HuH-7.5 (cell line): ENCODE measurements at places on chromosomes 1 and 21.

GRCh38 chr1:202291961-202292712 lies 49.6 kb downstream of the UBE2T start:
- no peak for DNase-seq

DNA sequence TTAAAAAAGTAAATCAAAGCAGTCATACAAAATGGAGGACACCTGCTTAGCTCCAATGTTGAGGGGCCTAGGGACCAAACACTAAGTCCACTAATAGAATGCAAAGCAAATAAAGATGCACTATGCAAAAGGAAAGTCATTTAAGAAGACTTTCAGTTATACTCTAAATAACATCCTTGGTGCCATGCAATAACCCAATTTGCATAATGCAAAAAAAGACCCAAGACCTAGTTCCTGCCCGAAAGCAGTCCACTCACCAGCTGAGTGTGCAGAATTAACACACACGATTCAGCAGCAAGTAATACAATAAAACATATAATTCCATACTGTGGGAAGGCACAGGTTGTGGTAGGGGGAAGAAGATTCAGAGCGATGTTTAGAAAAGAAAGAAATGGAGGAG lies 101.8 kb downstream of the TGFBR3 start:
- DNase-seq, result no peak

- DNase-seq, result no peak
Measured at GRCh38 chr1:85606414-85606800, 25.8 kb downstream of the CCN1 start.

- DNase-seq, result no peak
Measured at GRCh38 chr1:213828867-213829266, 158.9 kb upstream of the PROX1 start.

DNA sequence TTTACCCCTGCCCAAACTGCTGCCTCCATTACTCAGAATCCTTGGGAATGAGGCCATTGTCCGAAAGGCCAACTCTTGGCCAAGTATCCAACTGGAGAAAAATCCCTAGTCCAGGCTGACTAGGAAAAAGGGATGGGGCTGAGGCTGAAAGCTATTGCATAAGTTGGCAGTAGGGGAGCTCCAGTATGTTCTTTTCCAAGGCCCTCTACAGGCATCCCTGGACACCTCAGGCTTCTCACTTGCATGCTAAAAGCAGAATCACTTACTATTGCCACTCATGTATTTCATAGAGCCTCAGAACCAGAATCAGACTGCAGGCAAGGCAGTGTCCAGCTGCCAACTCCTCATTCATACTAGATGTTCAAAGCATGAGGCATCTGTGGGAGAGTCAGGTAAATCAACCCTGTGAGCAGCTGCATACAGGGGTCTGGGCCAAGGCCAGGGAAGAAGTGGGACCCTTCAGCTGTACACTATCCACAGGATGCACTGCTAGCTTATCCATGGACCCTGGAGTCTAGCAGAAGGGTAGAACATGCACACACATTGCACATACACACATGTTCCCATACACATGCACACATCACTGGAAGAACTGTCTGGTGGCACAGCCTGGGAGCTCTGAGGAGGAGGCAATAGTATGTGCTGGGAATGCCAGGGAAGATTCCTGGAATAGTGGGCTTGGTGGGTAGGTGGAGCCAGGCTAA lies 195.3 kb downstream of the C1orf94 start:
- DNase-seq, result no peak

- DNase-seq, result no peak
Measured at GRCh38 chr1:214466403-214467077, 84.9 kb downstream of the PTPN14 start.

GRCh38 chr1:14724678-14725077 lies 126.2 kb downstream of the KAZN start:
- DNase-seq, result no peak
